Natural killer cell (primary cell): ENCODE measurements at places on chromosomes 5 and 9. TPM values are rescaled to one million over a fixed set of nuclear protein-coding genes. Genes with fewer than 3 reads are reported as not detected.
A peak's percentile ranks its signal among the peaks of the same experiment; 100 is the strongest.

Gene TMOD1
- total RNA-seq: 1.9 TPM

Gene SEMA5A
- not detected for total RNA-seq

Gene HSPA5
- 222 TPM for total RNA-seq

GRCh38 chr5:11646141-11646540 lies 258.1 kb downstream of the CTNND2 start:
- no peak for DNase-seq
- no peak overlapping the region for H3K4me3 ChIP-seq
- H3K27ac ChIP-seq: no peak overlapping the region
- peaks cover 9% of the 10 kb centered on the region for H3K4me1 ChIP-seq
- H3K27me3 ChIP-seq: no peaks in the 10 kb centered on the region

DNA sequence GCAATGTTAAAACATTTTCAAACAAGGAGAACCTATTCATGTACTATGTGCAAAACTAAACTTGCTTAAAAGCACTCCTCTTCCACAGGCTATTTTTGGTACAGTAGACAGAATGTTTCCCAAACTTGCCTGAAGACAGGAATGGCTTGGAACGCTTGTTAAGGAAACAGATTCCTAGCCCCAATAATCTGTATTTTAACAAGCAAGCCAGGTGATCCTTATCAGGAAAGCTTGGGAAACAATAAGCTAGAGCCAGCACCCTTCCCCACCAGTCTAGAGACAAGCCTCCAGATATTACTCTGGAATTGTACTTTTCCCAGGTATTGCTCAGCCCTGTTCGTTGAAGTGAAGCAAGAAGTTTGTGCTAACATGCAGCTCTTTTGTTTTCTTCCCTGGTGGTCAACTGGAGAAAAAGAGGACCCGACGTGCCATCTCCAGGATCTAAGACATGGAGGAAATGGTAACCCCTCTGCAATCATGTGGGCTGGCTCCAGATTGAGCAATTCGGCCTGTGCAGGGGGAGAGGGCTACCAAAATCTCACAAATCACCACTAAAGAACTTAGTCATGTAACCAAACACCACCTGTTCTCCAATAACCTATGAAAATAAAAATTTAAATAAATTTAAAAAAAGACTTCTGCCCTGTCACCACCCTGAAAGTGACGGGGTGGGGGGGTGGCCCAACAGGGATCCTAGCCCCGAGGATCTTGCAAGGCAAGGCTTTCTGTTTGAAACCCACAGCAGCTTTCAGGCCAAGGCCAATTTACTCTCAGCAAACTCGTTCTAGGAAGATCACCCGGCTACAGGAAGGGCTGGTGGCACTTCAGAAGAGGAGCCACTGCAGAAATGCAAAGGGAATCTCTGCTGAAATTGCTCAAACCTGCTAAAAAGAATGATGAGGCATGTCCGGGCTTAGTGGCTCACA lies 48.6 kb downstream of the SHB start:
- no peak for DNase-seq
- H3K27ac ChIP-seq: no peak overlapping the region
- H3K4me1 ChIP-seq: no peaks in the 10 kb centered on the region
- no peaks in the 10 kb centered on the region for H3K36me3 ChIP-seq
- no peaks in the 10 kb centered on the region for H3K27me3 ChIP-seq

DNA sequence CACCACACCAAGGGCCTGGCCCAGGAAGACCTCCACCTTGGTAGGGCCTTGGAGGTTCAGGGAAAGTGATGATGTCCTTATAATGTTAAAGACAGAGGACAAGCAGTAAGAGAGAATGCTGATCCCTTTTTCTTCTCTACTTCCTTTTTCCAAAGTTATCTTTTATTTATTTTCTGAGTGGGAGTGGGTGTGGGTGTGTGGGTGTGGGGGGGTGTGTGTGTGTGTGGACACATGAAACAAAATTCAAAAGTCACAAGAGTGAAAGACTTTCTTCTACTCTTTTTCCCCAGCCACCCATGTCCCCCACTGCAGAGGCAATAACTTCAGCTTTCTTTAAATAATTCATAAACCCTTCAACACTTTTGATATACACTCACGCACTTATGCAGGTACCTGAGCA lies 70.8 kb downstream of the ROR2 start:
- H3K27ac ChIP-seq: no peak overlapping the region
- H3K36me3 ChIP-seq: no peaks in the 10 kb centered on the region
- H3K4me1 ChIP-seq: no peaks in the 10 kb centered on the region
- no peak overlapping the region for H3K4me3 ChIP-seq
- no peak for DNase-seq
- no peaks in the 10 kb centered on the region for H3K27me3 ChIP-seq

GRCh38 chr5:89934069-89934468 lies 475.5 kb downstream of the CETN3 start:
- no peaks in the 10 kb centered on the region for H3K36me3 ChIP-seq
- no peaks in the 10 kb centered on the region for H3K27me3 ChIP-seq
- no peak overlapping the region for H3K27ac ChIP-seq
- no peaks in the 10 kb centered on the region for H3K4me1 ChIP-seq
- no peak for DNase-seq

DNA sequence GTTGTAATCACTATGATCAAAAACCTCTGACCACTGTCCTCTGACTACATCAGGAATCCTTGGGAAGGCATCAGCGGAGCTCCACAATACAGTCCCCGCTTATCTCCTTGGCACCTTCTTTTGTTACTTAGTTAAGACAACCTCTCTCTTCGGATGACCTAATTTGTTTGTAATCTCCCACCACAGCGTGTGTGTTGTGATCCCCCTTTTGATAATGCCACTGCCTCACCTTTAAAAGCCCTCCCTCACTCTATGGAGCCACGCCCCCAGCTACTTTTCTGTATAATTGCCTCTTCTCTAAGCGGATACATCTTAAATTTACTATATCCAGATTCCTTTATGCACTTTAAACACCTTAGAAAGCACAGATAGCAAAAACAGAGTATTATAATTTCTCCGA lies 35.9 kb downstream of the OR2Y1 start:
- H3K4me3 ChIP-seq: no peak overlapping the region
- H3K27me3 ChIP-seq: no peaks in the 10 kb centered on the region
- no peaks in the 10 kb centered on the region for H3K36me3 ChIP-seq

- no peaks in the 10 kb centered on the region for H3K27me3 ChIP-seq
- no peak for DNase-seq
- no peak overlapping the region for H3K27ac ChIP-seq
- H3K4me3 ChIP-seq: no peak overlapping the region
- H3K4me1 ChIP-seq: no peaks in the 10 kb centered on the region
Observed at GRCh38 chr5:86979811-86980411, 287.8 kb upstream of the RASA1 start.

GRCh38 chr5:172834415-172835289 lies 601 bp downstream of the ERGIC1 start:
- H3K4me1 ChIP-seq: peaks cover 53% of the 10 kb centered on the region
- H3K4me3 ChIP-seq: peak overlapping the region; percentile 67
- no peaks in the 10 kb centered on the region for H3K27me3 ChIP-seq
- no peak for DNase-seq
- H3K27ac ChIP-seq: peak overlapping the region; percentile 79

DNA sequence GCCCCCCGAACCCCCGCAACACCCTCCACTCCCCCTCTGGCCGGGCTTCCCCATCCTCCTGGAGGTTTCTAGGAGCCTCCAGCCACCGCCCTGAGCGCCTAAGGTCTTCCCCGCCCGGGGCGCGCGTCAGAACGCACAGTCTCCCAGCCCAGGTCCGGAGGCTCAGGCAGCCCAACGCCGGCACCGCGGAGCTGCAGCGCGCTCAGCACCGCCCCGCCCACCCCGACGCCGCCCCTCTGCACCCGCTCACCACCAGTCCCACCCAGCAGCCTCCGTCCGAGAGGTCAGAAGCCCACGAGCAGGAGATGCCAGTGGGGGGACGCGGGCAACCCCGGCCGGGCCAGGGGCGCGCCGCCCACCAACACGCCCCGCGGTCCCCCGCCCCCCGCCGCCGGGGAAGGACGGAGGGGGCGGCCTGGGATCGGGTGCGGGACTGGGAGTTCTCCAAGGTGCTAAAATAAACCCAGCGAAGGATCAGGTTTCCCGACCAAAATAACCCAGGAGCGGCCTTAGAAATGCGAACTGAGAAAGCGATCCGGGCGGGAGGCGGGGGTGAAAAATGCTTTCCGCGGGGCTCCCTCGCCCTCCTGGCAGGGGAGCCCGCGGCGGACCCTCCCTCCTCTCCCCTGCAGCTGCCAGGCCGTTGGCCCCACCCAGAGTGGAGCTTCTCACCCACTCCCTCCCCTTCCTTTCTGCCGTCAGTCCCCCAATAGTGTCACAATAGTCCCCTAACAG lies 6.5 kb upstream of the FAM78A start:
- H3K27ac ChIP-seq: no peak overlapping the region
- no peak for DNase-seq
- H3K36me3 ChIP-seq: no peaks in the 10 kb centered on the region

DNA sequence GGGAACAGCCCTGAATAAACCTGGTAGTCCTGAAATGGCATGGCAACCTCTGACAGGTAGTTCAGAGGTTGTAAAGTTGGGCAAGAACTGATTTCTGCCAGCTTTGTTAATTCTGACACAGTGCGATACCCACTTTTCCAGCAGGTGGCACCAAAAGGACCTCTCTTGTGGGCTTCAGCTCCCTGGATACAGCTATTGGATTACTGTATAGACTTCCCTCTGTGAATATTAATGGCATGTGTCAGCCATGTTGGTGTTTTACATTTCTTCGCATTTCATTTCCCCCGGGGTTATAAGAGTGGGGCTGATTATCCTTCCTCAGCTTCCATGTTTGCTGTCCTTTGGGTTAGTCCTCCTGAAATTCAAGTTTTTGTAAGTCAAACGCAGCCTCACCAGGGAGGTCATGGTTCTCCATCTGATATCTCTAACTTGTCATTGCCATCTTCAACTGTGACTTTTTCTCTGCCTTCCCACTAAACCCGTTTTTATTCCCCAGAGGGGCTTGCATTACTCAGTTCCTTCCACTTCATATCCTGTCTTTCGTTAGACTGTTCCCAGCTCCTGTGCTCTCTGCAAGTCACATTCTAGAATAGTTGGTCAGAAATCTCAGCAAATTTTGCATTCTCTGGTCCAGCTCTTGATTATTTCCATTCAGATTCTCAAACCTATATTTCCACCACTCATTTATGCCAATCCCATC lies 135.6 kb downstream of the LIFR start:
- H3K4me3 ChIP-seq: no peak overlapping the region
- peaks cover 3% of the 10 kb centered on the region for H3K27me3 ChIP-seq
- no peak overlapping the region for H3K27ac ChIP-seq
- no peaks in the 10 kb centered on the region for H3K36me3 ChIP-seq
- H3K4me1 ChIP-seq: no peaks in the 10 kb centered on the region

- no peaks in the 10 kb centered on the region for H3K36me3 ChIP-seq
- H3K27me3 ChIP-seq: no peaks in the 10 kb centered on the region
- no peak for DNase-seq
- H3K4me1 ChIP-seq: no peaks in the 10 kb centered on the region
Observed at GRCh38 chr9:70535546-70536323, 121.3 kb upstream of the KLF9 start.

DNA sequence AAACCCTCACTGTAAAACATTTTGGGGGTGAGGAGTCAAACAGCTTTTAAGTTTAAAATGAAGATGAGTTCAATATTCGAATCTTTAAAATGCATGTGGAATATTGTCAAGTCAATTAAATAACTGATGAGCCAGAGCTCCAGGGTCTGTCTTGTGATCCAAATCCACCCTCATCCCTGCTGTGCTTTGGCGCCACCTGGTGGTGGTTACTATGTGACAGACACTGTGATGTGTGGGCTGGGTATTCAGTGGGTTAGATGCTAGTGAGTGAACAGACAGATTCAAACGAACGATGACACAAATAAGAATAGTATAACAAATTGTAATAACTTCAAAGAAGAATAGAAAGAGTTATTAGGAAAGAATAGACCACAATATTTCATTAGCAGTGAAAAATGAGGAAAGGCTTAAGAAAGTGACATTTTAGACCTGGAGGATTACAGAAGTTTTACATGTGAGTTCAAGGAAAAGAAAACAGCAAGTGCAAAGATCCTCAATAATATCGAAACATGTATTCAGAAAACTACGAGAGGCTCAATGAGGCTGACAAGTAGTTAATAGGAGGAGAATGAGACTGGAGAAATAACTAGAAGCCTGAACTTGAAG lies 51.4 kb upstream of the CHSY3 start:
- H3K4me1 ChIP-seq: no peaks in the 10 kb centered on the region
- H3K27ac ChIP-seq: no peak overlapping the region
- H3K4me3 ChIP-seq: no peak overlapping the region
- H3K27me3 ChIP-seq: no peaks in the 10 kb centered on the region

DNA sequence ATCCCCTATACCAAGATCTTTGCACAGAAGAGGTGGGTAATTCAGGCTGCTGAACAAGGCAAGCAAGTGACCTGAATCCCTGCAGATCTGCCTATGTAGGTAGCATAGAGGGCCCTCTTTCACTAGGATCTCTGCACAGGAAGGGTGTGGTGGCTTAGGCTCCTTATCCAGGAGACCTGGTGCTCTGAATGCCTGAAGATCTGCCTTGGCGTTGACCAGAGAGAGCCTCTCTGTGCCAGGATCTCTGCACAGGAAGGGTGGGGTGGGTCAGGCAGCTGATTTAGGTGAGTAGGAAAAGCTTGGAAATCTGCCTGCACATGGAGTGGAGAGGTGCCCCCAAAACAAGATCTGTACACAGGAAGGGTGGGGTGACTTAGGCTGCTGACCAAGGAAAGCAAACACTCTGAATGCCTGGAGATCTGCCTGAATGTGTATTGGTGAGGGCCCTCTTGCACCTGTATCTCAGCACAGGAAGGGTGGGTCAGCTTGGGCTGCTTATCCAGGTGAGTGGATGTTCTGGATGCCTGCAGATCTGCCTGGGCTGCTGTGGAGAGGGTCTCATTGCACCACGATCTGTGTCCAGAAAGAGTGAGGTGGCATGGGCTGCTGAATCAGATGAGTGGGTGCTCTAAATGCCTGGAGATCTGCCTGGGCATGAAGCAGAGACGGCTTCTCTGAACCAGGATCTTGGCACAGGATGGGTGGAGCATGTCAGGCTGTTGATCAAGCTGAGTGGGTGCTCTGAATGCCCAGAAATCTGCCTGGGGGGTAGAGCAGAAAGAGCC lies 365.9 kb downstream of the DMAC1 start:
- no peak overlapping the region for H3K27ac ChIP-seq
- H3K36me3 ChIP-seq: no peaks in the 10 kb centered on the region
- H3K4me1 ChIP-seq: no peaks in the 10 kb centered on the region
- no peak overlapping the region for H3K4me3 ChIP-seq
- DNase-seq: no peak

DNA sequence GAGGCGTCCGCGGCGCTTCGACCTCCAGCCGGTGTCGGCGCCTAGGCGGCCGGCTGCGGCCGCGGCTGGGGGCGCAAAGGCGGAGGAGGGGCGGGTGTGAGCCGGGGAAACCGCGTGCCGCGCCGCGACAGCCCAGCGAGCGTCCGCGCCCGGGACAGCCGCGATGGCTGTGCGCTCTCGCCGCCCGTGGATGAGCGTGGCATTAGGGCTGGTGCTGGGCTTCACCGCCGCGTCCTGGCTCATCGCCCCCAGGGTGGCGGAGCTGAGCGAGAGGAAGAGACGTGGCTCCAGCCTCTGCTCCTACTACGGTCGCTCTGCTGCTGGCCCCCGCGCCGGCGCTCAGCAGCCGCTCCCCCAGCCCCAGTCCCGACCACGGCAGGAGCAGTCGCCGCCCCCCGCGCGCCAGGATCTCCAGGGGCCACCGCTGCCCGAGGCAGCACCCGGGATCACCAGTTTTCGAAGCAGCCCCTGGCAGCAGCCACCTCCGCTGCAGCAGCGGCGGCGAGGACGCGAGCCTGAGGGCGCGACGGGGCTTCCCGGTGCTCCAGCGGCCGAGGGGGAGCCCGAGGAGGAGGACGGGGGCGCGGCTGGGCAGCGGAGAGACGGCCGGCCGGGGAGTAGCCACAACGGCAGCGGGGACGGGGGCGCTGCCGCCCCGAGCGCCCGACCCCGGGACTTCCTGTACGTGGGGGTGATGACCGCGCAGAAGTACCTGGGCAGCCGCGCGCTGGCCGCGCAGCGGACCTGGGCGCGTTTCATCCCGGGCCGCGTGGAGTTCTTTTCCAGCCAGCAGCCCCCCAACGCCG lies 605 bp downstream of the CHSY3 start:
- H3K27me3 ChIP-seq: peaks cover 31% of the 10 kb centered on the region
- H3K27ac ChIP-seq: no peak overlapping the region
- peaks cover 16% of the 10 kb centered on the region for H3K4me1 ChIP-seq
